ENCODE measurements at places on chromosomes 2 and 18. TPM values are rescaled to one million over a fixed set of nuclear protein-coding genes. Genes with fewer than 3 reads are reported as not detected.

The ADD2 gene
- total RNA-seq, result 14.2 TPM

DNA sequence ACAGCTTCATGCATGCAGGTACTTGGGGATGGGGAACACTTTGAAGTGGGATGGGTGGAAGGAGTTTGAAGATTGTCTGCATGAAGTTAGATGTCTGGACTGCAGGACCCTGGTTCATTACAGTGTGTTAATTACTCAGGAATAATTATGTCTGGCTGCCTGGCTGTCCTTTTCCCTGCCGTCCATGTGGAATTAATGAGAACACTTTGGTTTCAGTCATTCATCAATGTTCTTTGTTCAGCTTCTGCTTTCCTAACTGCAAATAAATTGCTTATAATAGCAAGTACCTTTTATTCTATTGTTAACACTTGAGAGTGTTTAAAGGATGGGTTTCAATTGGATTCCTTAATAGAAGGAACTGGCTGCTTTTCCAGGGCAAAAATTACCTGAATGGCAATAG lies 35.8 kb downstream of the MTCL1 start:
- H3K27me3 ChIP-seq, result peaks cover 14% of the 10 kb centered on the region
- no peak overlapping the region for H3K4me3 ChIP-seq
- no peak for DNase-seq
- peaks cover 42% of the 10 kb centered on the region for H3K4me1 ChIP-seq
- H3K27ac ChIP-seq, result no peak overlapping the region
- H3K36me3 ChIP-seq, result peaks cover 22% of the 10 kb centered on the region

- H3K27ac ChIP-seq, result no peak overlapping the region
- DNase-seq, result no peak
- H3K4me3 ChIP-seq, result no peak overlapping the region
- H3K4me1 ChIP-seq, result peaks cover 18% of the 10 kb centered on the region
- H3K36me3 ChIP-seq, result peaks cover 71% of the 10 kb centered on the region
Observed at GRCh38 chr2:230166557-230167170, 53.1 kb downstream of the SP110 start.

The DNAJC27 gene
- total RNA-seq, result 6.5 TPM

- DNase-seq, result no peak
- no peak overlapping the region for H3K27ac ChIP-seq
- no peak overlapping the region for H3K4me3 ChIP-seq
- no peaks in the 10 kb centered on the region for H3K4me1 ChIP-seq
Observed at GRCh38 chr2:145598434-145598833, 1078.5 kb upstream of the ZEB2 start.

- H3K4me1 ChIP-seq, result peaks cover 6% of the 10 kb centered on the region
- no peak overlapping the region for H3K27ac ChIP-seq
- no peak overlapping the region for H3K4me3 ChIP-seq
- H3K27me3 ChIP-seq, result no peaks in the 10 kb centered on the region
Observed at GRCh38 chr2:11292464-11293255, 51.8 kb downstream of the ROCK2 start.
